KBM-7 (cell line): ENCODE measurements at places on chromosomes 6 and 20.

DNA sequence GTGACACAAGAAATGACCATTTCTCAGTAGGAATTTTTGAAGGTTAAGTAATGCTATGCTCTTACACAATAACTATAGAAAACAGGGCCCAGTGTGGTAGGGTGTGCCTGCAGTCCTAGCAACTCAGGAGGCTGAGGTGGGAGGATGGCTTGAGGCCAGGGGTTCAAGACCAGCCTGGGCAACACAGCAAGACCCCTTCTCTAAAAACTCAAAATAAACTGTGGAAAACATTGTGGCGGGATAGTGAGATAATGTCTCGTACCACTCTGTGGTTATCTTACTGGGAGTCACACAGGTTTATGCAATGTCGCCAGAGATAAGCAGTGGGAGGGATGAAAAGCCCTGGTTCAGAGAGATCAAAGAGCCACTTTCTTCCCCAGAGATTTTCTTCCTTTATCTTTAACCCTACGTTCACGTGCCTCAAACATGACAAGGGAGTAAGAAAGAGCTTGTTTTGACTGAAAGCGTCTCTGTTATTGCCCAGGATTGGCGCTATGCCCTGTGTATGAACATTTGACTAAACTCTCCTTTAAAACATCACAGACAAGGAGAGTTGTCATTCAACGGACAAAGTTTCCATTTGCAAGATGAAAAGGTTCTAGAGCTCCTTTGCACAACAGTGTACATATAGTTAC, 13.9 kb downstream of the GCM1 start:
- no peak for DNase-seq

DNA sequence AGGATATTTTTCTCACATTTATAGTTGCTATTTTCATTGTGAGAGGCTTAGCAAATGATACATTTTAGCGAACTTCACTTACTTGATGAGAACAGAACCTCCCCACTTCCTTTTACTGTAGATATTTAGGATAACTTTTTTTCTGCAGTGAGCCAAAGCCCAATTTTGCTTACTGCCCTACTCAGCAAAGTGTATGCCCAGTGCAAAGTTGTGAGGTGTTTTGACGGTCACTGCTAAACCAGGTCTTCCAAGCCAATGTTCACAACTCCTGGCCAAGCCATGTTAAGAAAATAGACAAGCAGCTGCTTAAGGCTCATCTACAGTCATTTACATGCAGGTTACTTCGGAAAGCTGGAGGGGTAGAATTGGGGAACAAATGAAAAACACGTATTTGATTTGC, 144.8 kb downstream of the ADGRG6 start:
- no peak for DNase-seq

- DNase-seq: no peak
These were observed 63.9 kb upstream of the PLEKHG1 start for GRCh38 chr6:150535818-150536220.

- no peak for DNase-seq
These were observed 61.2 kb downstream of the TNFAIP3 start for GRCh38 chr6:137928286-137928685.

DNA sequence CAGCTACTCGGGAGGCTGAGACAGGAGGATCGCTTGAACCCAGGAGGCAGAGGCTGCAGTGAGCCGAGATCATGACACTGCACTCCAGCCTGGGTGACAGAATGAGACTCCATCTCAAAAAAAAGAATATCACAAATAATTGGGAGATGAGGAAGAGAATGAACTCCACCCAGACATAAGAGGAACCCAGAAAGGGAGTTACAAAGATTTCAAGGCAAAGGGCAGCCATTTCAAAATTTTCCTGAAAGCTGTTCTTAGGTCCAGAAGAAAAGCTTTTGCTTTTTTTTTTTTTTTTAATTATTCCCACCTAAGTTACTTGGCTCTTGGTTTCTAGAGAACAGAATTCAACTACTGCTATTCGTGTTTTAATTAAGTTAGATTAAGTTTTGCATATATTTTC, 23.8 kb downstream of the MYB start:
- DNase-seq: no peak

GRCh38 chr6:35686873-35687555, 1.7 kb downstream of the FKBP5 start:
- DNase-seq: no peak

GRCh38 chr20:164618-165017, 7.4 kb downstream of the DEFB127 start:
- DNase-seq: no peak
